ENCODE measurements at places on chromosomes 6 and 20.

- peak; percentile 75 for DNase-seq
These were observed 10.0 kb upstream of the NCOA7 start for GRCh38 chr6:125780540-125781313.

- no peak for DNase-seq
These were observed 23.9 kb downstream of the C20orf203 start for GRCh38 chr20:32649697-32650400.

GRCh38 chr6:14674458-14674857, 556.9 kb downstream of the CD83 start:
- no peak for DNase-seq

- DNase-seq: no peak
These were observed 21.0 kb downstream of the ZC3H12D start for GRCh38 chr6:149463781-149464180.

DNA sequence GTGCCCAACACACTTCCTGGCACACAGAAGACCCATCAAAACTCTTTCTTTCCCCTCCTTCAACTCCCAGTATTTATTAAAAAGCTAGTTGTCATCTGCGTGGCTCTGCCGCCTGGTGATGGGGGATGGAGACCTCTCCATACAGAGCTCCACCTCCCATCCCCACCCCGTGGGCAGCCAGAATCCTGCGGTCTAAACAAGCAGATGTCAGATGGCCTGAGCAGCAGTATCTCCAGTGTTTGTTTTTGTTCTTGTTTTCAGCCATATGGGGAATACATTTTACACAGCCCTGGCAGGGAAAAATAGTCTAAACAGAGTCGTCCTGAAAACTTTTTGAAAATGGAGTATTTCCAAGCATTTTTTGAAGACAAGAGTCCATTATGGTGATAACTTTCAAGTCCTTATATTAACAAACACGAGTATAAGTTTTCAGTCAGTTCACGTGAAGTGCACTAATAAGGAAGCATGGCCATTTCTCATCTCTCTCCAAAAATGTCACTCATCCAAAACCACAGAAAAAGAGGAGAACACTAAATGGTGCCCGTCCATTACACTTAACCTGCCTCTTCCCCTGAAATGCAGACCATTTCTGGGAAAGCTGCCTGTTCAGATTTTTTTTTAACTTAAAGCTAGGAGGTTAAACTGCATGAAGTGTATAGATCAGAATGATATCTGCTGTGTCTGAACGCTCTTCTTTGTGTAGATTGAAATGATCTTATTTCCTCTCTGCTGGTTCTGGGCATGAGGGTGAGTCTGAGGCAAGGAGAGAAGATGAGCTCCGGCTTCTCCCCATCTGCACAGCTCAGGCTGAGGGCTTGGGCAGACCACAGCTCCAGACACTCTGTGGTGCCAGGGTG, 91.0 kb downstream of the TCP11 start:
- no peak for DNase-seq

- DNase-seq: no peak
These were observed 79.4 kb downstream of the ADGRG6 start for GRCh38 chr6:142381181-142381580.

DNA sequence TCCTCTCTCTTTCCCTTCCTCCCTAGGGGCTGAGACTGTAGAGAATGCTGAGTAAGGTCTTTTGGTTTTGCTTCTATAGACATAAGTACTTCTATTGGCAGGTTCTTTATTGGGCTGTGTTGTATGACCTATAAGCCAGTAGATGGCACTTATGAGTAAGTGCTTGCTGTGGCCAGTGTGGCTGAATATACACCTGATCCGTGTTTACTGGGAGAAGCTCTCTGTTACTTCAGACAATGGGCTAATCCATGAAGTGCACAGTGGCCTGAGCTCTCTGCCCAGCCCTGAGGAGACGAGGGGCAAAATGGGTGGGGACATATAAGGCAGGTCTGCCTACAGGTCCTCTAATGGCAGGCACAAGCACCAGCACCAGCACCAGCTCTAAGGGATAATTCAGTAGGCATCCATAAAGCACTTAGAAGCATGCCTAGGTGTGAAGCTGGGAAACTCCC, 610.3 kb downstream of the RNF144B start:
- peak; percentile 67 for DNase-seq

- DNase-seq: peak; percentile 21
These were observed 203.0 kb upstream of the TBX18 start for GRCh38 chr6:84967389-84967788.

- DNase-seq: no peak
These were observed 26.9 kb downstream of the GPRC6A start for GRCh38 chr6:116801971-116802370.

DNA sequence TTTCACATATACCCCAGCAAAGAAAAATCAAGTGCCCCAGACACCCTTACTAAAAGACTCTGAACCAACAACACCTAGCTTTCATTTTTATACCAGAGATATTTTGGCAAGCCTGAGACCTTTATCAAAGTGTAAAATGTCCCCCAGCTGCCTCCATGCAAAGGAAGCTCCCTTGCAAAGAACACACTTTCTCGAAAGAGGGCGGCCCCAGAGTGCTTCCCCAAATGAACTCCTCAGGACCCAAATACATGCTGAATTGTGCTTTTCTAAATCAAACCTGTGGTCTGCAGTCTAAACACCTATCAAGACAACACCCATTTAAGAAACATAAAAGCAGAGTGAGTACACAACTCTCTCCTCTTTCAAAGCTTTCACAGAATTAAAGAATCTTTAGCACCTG, 490 bp downstream of the IPCEF1 start:
- DNase-seq: no peak

DNA sequence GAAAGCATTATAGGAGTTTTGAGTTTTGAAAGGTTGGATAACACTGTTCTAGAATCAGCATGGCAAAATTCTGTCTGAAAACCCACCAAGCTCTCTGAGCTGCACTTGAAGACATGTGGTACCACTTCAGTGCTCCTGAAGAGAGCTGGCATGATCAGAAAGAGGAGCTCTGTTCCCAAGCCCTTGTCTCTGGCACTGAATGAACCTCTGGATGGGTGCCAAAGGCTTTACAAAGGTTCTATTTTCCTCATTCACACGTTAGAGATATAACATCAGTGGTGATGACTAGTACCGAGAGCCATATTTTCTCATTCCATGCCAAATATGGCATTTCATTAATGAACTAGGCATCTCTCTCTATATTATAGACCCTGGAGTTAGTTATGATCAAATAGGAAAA, 301.8 kb upstream of the ID4 start:
- DNase-seq: no peak

- no peak for DNase-seq
These were observed 10.1 kb downstream of the SMIM28 start for GRCh38 chr6:138387577-138388368.
